ENCODE measurements at places on chromosomes 3 and 15.

DNA sequence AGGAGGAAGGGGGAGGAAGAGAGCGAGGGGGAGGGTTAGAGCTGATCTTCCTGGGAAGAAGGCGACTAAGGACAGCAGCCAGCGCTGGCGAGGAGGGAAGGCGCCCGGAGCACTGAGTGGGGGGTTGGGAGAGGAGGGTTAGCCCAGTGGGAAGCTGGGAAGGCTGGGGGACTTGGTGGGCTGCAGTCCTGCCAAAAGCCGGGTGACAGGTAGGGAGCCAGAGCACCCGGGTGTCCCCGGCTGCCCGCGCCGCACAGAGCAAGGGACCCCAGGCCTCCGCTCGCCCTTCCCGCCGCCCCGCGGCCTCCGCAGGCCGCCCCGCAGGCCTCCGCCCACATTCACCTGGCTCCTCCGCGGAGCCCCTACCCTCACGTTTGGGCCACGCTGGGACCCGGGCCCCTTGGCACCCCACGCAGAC, 448 bp downstream of the SLC12A8 start:
- DNase-seq, result no peak

- DNase-seq, result peak; percentile 65
Measured at GRCh38 chr15:83046558-83047127, 20.4 kb downstream of the BTBD1 start.

GRCh38 chr3:197722734-197723133, 14.0 kb downstream of the RUBCN start:
- DNase-seq, result no peak

- peak; percentile 60 for DNase-seq
Measured at GRCh38 chr3:39990532-39990931, 181.1 kb downstream of the MYRIP start.

DNA sequence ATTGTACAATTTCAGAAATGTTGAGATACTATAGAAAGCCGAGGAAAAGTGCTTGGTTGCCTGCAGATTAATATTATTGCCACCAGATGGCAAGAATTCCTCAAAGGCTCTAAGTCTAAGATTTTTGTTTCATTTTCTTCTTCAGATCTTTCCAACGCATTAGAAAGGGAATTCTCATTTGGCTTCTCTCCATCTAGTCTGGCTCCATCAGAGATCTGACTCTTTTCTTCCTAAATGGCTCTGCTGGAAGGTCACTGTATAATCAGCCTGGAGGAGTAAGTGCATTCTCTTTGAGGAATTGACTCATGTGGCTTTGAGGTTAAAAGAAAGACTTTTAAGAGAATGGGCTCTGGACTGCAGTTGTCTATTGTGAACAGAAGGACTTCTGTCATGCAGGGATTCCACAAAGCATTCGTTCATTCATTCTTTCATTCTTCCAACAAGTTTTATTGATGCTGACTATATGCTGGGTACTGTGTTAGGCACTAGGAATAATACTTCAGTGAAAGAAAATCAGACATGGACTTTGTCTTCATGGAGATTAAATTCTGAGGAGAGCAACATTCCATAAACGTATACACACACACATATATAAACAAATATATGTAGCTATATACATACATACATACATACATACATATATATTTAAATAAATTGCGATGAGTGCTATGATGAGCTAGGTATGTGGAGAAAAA, 55.3 kb downstream of the SLC28A2 start:
- peak; percentile 72 for DNase-seq

DNA sequence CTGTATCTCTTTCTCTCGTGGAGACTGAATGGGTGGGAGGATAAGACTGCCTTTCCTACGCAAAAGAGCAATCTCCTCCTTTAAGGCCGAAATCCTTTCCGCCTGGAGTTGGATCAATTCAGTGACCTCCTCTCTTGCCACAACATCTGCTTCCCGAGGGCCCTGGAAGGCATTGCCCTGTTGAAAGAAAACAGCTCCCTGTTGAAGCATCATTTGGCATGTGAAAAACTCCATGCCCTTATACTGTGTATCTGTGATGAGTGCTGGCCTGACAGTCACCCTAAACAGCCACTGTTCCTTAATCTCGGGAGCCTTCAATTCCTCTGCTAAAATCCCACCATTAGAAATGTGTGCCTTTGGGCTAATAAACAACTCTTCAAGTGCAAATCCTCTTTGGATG, 80.2 kb downstream of the BOC start:
- no peak for DNase-seq

- DNase-seq, result peak; percentile 100
Measured at GRCh38 chr3:134333522-134334181, 40.6 kb downstream of the AMOTL2 start.

DNA sequence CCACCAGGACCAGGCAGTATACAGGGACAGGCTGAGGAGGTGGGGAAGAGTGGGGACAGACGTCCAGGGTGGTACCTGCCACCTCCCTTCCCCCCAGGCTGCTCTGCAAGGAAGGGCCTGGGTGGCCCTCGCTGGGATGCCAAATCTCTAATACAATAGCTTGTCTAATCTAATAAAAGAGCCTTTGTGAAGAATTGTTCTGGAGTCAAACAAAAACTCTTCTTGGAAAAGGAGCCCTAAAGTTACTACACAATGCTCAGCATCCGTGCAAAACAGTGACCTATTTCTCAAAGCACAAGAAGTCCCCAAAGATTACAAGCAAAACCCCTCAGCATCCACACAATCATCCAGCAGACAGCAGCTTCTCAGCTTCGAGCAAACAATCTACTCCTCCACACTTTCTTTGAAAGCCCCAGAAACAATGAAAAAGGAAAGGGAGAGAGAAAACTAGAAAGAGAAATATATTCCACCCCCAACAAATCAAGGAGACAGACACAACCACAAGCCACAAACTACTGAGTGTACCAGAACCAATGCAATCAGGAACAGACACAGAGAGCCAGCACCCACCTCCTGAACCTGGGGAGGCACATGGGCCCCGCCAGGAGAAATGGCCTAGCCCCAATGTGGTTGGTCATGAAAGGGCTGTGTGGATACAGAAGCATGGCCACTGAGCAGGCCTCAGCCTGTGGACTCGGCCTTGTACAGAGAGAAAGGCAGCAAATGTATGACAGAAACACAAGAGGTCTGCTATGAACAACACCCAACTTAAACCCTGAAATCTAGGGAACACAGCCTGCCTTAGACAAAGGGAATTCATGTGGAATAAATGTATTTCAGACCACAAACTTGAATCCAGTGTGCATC, 177.1 kb upstream of the CHRNA7 start:
- DNase-seq, result no peak

DNA sequence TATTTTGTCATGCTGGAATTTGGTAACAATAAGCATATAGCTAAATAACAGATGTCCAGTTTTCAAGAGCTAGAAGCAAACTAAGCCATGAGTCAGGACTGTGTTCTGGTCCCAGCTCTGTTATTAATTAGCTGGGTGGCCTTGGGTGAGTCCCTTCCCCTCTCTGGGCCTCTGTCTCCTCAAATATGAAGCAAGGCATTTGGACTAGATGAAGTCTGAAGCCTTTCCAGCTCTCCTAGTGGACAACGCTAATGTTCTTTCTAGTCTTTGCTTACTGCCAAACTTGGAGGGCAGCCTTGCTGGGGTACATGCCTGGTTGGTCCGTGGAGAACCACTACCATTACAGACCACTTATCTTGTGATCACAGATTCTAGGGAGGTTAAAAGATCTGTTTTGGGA, 127.6 kb downstream of the DUT start:
- DNase-seq, result peak; percentile 29

GRCh38 chr3:97911459-97911858, 60.8 kb downstream of the RIOX2 start:
- DNase-seq, result no peak

GRCh38 chr3:87710028-87710427, 348.8 kb downstream of the CGGBP1 start:
- DNase-seq, result no peak

- DNase-seq, result no peak
Measured at GRCh38 chr3:194198938-194199337, 63.0 kb downstream of the HES1 start.

- no peak for DNase-seq
Measured at GRCh38 chr3:104816716-104817115, 550.0 kb upstream of the ALCAM start.

GRCh38 chr3:41650406-41650805, 311.5 kb downstream of the ULK4 start:
- no peak for DNase-seq

DNA sequence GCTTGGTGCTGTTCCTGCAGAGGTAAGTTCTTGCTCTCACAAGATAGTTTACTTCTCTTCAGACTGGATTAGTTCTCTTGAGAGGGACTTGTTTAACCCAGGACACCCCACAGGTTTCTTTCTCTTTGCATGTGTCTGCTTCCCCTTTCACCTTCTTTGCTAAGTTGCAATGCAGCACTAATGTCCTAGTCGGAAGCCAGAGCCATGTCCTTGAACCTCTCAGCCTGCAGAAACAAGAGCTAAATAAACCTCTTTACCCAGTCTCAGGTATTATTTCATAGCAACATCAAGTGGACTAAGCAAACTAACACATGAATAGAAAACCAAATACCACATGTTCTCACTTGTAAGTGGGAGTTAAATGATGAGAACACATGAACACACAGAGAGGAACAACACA, 915.2 kb downstream of the NSUN3 start:
- DNase-seq, result no peak

GRCh38 chr3:106610362-106610959, 741.6 kb upstream of the CBLB start:
- DNase-seq, result peak; percentile 54

DNA sequence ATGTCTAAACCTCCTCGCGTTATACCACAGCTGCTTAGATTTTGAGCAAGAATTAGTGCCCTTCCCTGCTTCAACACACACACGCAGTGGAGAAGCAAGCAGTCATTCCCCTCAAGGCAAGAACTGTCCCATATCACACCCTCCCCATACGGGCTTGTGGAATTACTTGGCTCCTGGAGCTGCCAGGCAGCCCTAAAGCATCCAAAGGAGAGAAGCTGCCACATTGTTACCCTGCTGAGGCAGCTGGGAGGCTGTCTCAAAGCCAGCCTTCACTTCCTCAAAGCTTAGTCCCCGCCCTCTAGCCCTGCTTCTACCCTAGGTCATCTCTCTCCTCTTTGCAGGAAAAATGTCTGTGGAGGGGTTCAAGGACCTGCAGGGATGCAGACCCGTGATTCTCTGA, 153.4 kb downstream of the RORA start:
- no peak for DNase-seq

- DNase-seq, result no peak
Measured at GRCh38 chr3:189229196-189229828, 57.5 kb downstream of the TPRG1 start.

DNA sequence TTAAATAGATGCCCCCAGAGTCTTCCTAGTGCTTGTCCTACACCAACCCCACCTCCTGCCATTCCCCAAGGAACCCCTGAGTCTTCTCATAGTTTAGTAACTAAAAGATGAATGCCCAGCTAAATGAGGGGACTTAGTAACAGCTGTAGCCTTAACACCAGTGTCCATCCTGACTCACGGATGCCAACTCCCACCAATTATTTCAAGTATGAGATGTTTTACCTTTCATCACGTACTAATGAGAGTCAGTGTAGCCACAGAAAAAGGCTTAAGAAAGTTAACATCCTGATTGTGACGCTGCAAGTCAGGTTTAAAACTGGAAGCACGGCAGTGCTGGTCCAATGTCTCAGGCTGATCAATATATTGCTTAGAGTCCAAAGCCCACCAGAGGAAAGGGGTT, 109.9 kb downstream of the FMN1 start:
- DNase-seq, result no peak

- DNase-seq, result peak; percentile 88
Measured at GRCh38 chr3:188296761-188297612, 143.0 kb downstream of the LPP start.

GRCh38 chr15:62047282-62047827, 12.9 kb downstream of the VPS13C start:
- DNase-seq, result no peak

- no peak for DNase-seq
Measured at GRCh38 chr3:5005367-5005766, 26.1 kb downstream of the BHLHE40 start.

GRCh38 chr3:87973906-87974305, 84.9 kb downstream of the CGGBP1 start:
- no peak for DNase-seq

DNA sequence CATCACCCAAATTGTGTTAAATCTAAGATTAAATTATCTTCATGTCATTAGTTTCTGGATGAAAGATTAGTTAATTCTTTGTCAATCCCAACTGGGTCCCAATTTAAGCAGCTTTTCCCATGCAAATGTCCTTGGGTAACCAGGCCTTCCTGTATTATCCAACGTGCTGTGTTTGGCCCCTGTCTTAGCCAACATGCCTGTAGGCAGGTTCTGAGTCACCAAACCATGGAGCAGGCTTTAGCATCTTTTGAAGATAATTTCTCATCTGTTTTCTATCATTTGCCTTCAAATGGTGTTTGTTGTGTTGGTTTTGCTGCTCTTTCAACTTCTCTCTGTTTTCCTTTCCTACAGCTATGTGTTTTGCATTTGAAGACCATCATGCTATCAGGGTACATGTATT, 216.2 kb downstream of the ITPR1 start:
- DNase-seq, result peak; percentile 53

DNA sequence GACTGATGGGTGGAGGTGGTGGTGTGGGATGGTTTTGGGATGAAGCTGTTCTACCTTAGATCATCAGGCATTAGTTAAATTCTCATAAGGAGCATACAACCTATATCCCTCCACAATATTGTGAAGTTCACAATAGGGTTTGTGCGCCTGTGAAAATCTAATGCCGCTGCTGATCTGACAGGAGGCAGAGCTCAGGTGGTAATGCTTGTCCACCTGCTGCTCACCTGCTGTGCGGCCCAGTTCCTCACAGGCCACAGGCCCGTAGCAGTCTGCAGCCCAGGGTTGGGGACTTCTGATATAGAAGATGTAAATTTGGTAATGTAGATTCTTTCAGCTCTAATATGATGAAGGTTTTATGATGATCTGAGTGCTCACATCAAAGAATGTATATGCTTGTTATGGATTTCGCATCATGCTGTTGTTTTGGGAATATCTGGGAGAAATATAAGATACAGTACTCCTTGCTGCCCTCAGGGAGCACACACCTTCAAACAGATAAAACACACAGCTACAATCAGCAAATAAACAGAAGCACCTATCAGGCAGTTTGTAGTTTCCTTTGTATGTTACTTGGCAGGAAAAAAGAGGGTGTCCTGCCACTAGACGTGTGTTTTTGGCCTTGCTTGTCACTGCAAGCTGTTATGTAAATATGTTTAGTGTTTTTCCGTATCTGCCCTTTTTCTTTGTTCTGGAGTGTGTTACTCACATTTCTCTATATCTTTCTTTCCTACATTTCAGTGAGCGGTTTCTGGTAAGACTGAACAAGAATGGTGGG, 239.1 kb upstream of the MANF start:
- no peak for DNase-seq

- DNase-seq, result peak; percentile 40
Measured at GRCh38 chr3:113423699-113424098, 17.6 kb downstream of the CFAP44 start.

DNA sequence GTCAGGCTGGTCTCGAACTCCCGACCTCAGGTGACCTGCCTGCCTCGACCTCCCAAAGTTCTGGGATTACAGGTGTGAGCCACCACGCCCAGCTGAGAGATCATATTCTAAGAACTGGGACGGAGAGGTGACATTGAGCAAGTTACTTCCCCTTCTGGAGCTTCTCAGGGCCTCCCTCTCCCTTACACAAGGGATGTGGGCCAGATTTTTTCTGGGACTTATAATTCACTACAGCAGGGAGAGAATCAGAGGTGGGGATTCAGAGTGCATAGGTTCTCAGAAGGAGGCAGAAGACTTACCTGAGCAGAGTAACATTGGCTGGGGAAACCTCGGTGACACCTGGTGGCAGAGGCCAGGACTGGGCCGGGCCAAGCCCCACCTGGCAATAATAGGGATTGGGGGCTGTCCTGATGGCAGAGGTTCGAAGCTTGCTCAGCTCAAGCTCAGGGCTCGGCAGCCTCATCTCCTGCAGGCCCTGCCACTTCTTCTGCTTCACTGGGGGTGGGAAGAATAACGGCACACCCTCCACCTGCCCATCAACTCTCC, 6.8 kb downstream of the LTK start:
- DNase-seq, result no peak
